ENCODE measurements at places on chromosomes 16 and 17.
A peak's percentile ranks its signal among the peaks of the same experiment; 100 is the strongest.

DNA sequence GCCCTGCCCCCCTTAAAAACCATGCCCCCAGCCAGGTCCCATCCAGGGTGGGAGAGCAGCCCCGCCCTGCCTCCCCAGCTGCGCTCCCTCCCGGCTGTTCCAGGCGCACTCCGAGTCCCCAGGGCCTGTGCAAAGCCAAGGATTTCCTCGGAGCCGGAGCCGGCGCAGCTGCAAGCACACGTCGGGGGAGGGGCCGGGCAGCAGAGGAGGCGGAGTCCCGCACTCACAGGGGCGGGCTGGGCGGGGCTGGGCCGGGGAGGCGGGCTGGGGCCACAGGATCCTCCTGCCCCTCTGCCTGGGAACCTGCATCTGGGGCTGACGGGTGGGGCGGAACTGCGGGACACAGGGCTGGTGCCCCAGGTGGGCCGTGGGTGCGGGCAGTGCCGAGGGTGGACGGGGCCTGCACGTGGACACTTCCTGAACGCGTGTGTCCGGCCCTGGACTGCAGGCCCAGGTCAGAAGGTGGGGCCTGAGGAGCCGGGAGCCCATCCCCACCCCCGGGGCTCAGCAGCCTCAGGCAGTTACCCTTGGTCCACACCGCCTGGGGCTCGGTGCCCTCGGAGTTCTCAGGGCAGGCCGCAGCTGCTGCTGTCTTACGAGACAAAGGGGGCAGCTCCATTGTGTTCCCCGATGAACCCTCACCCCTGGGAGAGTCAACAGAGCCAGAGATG lies 24.0 kb upstream of the SSTR5 start:
- peak; percentile 21 for DNase-seq

- DNase-seq, result no peak
These were observed 577 bp downstream of the TTC19 start for GRCh38 chr17:15999974-16000827.

GRCh38 chr17:79096477-79096876 lies 21.9 kb downstream of the ENGASE start:
- DNase-seq, result no peak

DNA sequence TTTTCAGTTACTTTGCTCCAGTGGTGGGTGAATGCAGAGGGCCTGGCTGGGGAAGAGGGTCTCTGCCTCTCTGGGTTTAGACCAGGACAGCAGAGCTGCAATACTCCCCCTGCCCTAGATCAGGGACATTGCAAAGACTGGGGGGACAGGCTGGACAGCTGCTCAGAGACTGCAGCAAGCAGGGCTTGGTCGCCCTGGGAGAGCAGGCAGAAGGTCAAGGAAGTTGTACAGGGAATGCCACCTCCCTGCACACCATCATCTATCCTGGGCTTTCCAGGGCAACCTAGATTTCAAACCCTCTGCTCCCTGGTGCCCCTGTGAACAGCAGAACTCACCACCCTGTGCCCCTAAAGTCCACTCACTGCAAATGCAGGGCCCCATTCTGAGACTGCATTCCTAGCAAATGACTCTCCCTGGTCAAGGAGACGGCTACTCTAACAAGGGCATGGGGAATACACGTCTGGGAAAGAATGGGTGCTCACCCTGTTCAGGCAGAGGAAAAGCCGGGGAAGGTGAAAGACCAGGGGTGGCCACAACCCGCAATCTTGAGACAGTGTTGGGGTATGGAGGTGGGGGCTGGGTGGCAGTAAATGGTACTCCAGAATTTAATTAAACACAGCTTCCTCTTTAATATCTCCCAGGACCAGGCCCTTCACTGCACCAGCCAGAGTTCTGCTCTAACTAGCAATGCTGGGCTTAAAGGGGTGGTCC lies 1.0 kb downstream of the KIFC3 start:
- DNase-seq, result peak; percentile 58

- DNase-seq, result no peak
These were observed 466 bp downstream of the WDR90 start for GRCh38 chr16:649631-650030.

DNA sequence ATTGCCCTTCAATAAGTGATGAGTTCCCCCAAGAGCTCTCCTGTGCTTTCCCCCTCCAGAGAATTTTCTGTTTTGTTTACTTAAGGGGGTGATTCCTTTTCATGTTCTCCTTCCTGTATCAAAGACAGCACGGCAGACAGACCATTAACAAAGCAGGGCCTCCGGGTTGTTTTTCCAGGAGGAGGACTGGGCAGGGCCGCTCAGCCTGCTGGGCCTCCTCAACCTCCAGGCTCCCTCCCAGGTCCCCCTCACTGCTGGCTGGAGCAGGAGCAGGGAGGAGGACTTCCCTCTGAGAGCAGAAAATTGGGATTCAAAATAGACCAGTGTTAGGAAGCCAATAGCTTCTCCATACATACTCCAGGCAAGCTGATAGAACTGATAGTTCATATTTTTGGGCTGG lies 20.4 kb downstream of the SDK2 start:
- DNase-seq, result no peak

DNA sequence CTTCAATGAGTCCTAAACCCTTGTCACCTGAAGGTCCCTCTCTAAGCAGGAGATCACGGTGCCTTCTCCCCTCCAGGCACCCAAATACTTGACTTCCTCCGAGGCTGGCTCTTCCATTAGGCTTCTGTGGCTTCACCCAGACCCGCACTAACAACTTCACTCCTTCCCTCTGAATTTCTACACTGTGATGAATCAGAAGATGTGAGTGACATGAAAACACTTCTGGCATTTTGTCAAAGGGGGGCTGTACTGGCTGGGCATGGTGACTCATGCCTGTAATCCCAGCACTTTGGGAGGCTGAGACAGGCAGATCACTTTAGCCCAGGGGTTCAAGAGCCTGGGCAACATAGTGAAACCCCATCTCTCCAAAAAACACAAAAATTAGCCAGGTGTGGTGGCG lies 72.6 kb upstream of the CNEP1R1 start:
- peak; percentile 11 for DNase-seq

DNA sequence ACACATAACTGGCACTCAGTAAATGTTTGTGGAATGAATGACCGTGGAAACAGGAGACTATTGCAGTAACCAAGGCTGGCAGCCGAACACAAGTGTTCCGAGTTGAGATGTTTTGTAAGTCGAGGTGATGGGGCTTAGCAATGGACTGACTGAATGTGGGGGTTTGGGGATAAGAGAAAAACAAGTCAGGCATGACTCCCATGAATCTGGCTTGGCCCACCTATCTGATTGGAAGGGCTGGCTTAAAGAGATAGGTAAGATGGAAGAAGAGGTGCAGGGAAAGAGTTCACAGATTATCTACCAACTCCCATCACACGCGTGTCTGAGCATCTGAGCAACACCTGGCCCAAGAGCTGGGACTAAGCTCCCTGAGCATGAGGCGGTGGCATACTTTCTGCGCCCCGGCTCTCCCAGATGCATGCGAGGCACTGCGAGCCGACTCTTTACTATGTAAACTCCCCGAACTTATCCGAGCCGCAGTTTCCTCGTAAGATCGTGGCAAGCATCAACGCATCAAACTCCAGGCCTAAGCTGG lies 539 bp downstream of the IFT20 start:
- DNase-seq, result no peak

- DNase-seq, result no peak
These were observed 3.5 kb upstream of the CDH1 start for GRCh38 chr16:68733570-68733969.

- DNase-seq, result no peak
These were observed 130.4 kb downstream of the TANC2 start for GRCh38 chr17:63096426-63096825.

DNA sequence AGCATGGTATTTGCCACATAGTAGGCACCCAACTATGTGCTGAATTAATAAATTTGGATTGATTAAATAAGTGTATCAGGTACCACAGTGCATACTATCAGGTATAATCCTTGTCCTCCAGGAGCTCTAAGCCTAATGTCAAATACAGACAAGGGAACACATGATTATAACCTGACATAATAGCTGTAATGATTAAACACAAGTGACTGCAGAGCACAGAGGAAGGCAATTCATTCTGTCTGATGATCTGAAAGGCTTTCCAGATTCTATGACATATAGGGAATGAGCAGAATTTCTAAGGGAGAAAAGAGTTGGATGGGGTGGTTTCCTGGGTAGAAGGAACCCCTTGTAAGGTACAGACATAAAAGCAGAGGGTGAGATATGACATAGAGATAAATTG lies 273.5 kb downstream of the KIF2B start:
- DNase-seq, result no peak

DNA sequence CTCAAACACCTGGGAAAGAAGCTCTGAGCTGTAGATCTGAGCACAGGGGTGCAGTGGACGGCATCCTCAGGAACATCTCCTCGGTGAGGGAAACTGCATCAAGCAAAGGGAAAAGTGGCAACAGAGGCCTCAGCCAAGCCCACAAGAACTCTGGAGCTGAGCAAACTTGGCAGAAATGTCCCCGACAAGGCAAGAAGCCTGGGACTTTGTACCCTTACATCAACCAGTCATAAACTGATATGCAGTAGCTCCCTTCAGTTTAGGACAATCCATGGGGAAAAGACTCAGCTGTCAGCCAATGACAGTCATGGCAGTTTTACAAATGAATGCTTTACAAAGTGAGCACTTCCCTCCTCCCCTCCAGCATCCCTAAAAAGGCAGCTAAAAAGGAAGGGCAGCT lies 210.0 kb upstream of the DYNLRB2 start:
- no peak for DNase-seq

DNA sequence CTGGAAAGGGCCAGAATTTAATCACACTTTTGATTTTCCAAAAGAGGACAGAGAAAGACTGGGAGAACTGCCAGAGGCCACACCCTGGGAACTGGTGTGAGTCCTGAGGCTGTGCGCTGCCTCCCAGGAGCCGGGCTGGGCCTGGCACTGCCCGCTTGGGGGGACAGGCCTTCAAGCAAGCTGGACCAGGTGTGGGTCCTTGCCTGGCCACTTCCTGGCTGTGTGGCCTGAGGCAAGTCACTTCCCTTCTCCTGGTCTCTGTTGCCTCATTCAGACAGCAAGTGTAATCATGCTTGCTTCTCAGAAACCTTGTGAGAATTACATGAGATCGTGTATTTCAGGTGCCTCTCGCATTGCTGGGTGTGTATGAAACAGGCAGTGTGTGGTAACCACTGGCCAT lies 143.0 kb downstream of the SNX29 start:
- no peak for DNase-seq

DNA sequence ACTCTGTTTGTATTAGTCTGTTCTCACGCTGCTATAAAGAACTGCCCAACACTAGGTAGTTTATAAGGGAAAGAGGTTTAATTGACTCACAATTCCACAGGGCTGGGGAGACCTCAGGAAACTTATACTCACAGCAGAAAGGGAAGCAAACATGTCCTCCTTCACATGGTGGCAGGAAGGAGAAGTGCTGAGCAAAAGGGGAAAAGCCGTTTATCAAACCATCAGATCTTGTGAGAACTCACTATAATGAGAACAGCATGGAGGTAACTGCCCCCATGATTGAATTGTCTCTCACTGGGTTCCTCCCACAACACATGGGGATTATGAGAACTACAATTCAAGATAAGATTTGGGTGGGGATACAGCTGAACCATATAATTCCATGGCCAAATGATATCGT lies 30.9 kb downstream of the ABCC1 start:
- no peak for DNase-seq

- DNase-seq, result peak; percentile 58
These were observed 879 bp downstream of the SOCS1 start for GRCh38 chr16:11254913-11255736.

DNA sequence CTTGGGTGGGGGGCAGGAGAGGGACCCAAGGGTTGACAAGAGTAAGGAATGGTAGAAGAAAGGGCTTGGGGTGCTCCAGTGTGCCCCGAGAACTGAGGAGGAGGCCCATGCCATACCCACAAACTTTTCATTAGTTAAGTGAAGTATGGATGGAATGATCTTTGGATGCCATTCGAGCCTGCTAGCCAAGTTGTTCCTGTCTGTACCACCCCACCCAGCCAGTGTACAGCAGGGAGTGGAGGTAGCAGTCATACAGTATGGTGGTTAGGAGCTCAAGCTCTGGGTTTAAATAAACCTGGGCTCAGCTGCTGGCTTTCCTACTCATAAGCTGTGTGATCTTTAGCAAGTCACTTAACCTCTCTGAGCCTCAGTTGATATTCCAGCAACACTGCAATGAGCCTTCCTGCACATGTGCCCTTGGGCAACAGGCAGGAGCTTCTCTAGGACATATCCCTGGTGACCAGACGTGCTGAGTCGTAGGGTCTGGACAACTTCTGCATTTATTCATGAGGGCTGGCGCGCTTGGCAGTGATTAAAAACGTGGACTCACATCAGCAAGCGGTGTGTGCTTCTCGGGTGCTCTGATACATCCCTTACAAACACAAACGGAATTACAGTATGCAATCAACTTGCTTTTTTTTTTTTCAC lies 22.9 kb downstream of the ITPRIPL2 start:
- no peak for DNase-seq

DNA sequence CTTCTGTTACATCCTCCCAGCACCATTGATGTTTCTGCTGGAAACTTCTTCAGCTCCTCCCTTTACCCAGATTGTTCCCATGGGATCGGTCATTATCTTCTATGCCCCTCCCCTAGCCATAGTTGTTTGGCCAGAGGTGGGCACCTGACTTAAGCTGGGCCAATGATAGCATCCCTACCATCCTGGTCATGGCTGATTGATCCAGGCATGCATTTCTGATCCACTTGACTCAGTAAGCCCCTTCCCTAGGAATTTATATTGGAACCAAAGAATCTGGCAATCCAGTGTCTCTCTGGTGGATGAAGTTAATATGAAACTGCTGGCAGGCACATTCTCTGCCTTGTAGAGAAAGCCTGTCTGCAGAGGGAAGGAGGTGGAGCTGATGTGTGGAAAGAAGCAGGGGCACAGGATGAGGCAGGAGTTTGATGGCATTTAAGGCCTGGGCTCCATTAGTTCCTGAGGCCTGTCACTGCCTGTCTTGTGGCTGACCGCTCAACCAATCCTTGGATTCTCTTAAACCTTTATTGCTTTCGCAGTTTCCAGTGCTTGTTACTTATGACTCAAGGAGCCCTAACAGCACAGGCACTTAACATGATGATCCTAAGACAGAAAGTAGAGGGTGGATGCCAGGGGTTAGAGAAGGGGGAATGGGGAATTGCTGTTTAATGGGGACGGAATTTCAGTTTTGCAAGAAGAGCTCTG lies 152.4 kb downstream of the ABCC12 start:
- DNase-seq, result no peak

DNA sequence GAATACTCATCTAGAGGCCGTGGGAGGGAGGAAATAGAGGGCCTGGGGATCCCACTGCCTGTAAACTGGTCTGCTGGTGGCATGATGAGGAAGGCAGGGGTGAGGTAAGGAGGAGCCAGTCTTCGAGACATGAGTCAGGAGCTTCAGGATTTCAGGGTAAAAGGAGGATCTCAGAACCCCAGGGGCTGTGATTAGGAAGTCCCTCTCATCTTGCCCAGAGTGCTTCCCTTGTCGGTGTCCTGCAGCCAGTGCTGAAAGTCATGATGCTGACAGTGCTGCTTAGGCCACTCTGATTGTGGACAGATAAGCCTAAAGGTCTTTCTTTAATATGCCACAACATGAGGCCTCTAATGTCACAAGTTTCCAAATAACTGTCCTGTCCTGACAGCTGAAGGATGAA lies 29.6 kb downstream of the COG4 start:
- no peak for DNase-seq

- no peak for DNase-seq
These were observed 112.4 kb downstream of the XYLT1 start for GRCh38 chr16:17358355-17358754.

- no peak for DNase-seq
These were observed 49.2 kb downstream of the IRF8 start for GRCh38 chr16:85948138-85948509.

- no peak for DNase-seq
These were observed 17.6 kb downstream of the MAP1LC3B start for GRCh38 chr16:87409781-87410180.

Measured in kidney capillary endothelial cell (primary cell).